ENCODE measurements at places on chromosomes 11 and 22.

DNA sequence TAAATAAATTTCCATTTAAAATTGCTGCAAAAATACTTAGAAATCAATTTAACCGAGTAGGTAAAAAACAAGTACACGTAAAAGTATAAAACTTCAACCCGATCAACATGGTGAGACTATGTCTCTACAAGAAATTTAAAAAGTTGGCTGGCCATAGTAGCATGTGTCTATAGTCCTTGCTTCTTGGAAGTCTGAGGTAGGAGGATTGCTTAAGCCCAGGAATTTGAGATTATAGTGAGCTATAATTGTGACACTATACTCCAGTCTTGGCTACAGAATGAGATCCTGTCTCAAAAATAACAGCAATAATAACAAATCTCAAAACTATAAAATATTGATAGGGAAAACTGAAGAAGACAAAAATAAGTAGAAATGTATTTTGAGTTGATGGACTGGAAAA, 11.1 kb downstream of the CASP4 start:
- DNase-seq, result no peak

DNA sequence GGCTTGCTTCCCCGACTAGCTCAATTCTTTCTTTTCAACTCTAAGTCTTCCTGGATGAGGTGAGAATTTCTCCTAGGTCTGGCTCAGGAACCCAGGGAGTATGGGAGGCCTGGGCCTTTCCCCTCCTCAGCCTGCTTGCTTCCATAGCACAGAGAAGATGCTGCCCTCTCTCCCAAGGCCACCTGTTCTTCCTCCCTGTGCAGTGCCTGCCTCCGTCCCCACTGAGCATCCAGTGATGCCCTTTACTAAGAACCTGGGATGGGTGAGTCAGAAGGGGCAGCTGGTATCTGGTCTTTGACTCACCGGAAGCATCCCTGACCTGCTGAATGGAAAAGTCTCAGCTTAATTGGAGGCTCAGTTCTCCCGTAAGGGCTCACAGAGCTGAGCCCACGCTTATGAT, 607.9 kb downstream of the BUD13 start:
- DNase-seq, result no peak

GRCh38 chr11:126154691-126155090, 56.8 kb downstream of the RPUSD4 start:
- DNase-seq, result no peak

GRCh38 chr22:33796494-33796893, 123.8 kb downstream of the LARGE1 start:
- DNase-seq, result no peak

Data from T-helper 1 cell (primary cell).